ENCODE measurements at places on chromosomes 6 and 20.

DNA sequence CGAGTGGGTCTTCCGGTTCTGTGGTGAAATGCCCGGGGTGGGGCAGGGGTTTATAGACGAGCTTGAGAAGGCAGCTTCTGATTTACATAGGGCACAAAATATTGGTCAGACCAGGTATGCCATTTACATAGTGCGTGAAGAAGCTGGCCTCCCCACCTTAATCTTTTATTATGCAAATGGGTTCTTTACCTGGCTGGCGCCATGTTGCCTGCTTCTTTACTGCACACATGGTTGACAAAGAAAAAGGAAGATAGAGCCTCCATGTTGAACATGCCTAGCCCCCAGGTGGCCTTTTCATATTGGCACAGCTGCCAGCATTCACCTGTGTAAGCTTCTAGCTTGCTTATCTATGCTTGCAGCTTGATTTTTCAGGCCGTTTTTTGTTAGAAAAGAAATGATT lies 276.2 kb downstream of the PHACTR1 start:
- no peak for DNase-seq

DNA sequence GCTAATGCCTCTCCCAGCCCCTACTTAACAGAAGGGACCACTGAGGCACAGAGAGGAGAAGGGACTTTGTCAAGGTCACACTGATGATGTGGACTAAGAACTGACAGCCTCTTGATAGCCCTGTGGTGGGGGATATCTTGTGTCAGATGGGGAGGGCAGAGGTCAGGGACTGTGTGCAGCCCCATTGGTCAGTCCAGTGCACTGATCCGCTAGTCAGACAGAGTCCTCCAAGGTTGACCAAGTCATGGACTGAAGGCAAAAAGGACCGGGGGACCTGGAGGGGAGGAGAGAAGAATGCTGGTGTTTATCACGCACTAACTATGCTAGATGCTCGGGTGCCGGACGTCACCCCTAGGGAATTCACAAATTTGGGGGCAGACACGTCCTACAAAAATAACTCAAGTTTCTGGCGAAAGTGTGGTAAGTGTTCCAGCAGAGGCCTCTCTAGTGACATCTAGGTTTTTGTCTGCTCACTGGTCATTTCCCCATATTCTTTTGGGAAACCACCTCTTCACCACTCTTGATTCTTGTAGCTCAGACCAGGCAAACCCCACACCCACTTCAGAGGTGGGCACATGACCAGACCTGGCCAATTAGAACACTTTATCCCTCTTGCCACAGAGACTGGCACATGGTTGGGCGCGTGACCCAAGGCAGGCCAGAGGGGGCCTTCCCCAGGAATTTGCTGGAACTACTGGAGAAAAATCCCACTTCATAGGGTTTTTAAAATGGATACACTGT lies 21.0 kb downstream of the TCF15 start:
- DNase-seq: no peak

DNA sequence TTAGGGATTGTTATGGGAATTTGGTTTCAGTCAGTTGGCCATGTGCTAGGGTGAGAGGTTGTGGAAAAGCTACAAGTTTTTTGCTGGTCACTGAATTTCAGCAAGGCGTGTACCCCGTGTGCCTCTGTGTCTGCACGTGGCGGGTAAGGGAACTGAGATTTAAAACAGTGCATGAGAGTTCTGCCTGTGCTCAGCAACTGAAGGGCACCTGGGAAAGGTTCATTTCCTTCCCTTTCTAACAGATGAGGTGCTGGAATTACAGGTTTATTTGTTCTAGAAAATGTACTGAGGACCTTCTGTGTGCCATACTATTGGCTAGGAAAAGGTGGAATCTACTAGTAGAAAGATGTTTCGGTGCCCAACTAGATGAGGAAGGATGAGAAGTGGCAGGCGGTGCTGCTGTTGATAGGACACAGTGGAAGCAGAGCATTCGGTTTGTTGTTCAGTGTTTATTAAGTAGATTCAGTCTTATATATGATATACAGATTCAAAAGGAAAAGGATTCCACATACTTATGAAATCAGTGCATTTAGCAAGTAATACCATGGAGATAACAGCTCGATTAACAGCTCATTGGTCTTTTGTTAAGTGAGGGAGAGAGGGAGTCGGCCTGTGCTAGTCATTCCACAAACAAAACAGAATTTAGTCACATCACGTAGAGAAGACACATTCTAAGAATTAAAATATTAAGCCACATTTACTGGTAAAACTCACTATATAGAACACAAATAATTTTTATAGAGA lies 84.7 kb downstream of the ASXL1 start:
- no peak for DNase-seq

GRCh38 chr20:63186528-63187316 lies 29.2 kb downstream of the YTHDF1 start:
- no peak for DNase-seq

- DNase-seq: no peak
These were observed 413.2 kb downstream of the CDH26 start for GRCh38 chr20:60371384-60371783.

- DNase-seq: no peak
These were observed 196.9 kb upstream of the ZNF184 start for GRCh38 chr6:27669624-27670301.

GRCh38 chr6:161214722-161215121 lies 59.1 kb downstream of the AGPAT4 start:
- no peak for DNase-seq

GRCh38 chr6:170172392-170172791 lies 118.5 kb downstream of the DLL1 start:
- no peak for DNase-seq

DNA sequence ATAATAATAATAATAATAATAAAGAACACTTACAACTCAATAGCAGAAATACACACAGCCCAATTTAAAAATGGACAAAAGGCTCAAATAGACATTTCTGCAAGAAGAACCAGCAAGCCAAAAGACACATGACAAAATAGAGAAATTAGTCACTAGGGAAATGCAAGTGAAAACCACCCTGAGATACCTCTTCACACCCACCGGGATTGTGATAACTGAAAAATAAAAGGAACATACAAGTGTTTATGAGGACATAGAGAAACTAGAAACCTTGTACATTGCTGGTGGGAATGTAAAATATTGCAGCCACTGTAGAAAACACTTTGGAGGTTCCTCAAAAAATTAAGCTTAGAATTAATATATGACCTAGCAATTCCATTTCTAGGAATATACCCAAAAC lies 59.2 kb downstream of the ZDHHC14 start:
- no peak for DNase-seq

GRCh38 chr6:108029226-108029921 lies 45.2 kb downstream of the OSTM1 start:
- no peak for DNase-seq

GRCh38 chr20:11324990-11325389 lies 592.7 kb upstream of the BTBD3 start:
- no peak for DNase-seq

DNA sequence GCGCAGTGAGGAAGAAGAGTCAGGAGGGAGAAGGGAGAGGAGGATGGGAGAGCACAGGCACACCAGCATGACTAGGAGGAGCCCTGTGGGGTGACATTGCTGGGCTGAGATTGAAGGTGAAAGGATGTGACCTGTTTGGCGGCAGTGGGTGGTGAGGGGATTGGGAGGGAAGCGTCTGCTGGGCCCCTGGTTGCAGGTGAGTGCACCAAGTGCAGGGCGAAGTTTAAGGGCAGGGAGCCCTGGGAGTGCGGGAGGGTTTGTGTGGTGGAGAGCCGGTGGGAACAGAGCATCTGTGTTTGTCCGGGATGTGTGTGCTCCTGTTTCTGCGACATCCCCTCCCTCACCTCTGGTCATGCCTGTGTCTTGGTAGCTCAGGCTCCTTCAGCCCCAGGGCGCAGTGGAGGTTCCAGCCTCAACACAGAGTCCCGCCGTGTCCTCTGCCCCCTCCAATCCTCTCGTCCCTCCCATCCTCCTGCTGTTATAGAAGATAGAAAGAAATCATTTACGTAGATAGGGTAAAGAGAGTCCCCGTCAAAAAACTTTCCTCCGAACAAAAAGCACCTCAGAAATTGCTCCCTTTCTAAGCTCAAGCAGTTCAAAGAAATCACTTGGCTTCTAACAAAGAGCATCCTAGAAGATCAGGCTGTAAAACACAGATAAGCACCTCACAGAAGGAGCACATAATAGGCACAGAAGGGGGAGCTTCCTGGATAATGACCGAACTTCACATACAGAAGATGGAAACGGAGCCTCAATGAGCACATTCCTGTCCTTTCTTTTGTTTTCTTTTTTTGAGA lies 25.0 kb downstream of the ULBP1 start:
- no peak for DNase-seq

DNA sequence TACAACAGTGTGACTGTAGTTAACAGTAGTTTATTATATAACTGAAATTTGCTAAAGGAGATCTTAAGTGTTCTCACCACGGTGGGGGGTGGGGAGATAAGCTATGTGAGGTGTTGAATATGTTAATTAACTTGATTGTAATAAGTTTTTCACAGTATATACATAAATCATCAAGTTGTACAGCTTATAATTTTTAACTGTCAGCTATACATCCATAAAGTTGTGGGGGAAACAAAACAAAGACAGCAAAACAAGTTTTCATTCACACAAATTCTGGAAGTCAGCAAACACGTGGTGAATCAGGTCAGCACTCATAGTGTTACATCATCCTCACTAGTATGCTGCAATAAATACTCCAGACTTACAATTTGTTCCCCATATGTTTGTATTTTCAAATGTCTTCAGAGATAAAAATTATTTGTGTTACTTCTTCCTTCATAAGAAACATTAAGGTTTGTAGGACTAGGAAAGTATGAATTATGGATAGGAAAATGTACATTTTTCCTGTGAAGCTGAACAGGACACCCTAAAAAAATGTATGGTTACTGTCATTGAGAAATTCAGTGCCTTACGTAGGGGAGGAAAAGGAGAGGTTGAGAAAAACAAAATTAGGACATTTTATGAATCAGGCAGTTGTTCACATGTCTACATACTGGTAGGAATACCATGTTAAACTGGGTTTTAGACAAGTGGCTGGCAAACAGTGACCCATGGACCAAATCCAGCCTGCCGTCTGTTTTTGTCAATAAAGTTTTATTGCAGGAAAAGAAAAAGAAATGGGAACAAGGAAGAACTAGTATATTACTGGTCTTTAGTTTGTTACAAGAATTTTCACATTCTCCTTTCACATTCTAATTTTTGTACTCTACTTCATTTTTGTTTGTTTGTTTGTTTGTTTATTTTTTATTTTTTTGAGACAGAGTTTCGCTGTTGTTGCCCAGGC lies 6.0 kb downstream of the SUMO4 start:
- DNase-seq: no peak

DNA sequence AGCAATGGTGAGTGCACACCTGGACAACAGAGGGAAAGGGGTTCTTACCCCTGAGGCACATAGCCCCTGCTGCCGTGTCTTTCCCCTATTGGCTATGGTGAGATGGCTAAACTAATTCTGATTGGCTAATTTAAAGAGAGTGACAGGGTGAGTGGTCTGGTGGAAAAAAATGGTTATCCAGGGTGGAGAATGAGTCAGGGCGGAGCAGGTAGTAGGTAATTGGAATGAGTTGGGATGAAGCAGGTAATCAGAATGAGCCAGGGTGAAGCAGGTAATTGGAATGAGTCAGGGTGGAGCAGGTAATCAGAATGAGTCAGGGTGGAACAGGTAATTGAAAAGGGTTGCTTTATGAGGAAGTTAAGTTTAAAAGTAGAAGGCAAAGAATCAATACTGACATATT lies 200.3 kb downstream of the EYA4 start:
- DNase-seq: no peak

GRCh38 chr6:134035823-134036296 lies 16.6 kb downstream of the SLC2A12 start:
- no peak for DNase-seq

Data from stimulated activated CD4-positive, alpha-beta T cell treated with anti-CD3 and anti-CD28 coated beads, Interleukin-1b, Interleukin-23, amount 100 ng/mL, for 1 hour (primary cell).